ENCODE measurements at places on chromosomes 3 and 15. TPM values are rescaled to one million over a fixed set of nuclear protein-coding genes. Genes with fewer than 3 reads are reported as not detected.

- no peak for DNase-seq
These were observed 100.6 kb downstream of the DCLK3 start for GRCh38 chr3:36663666-36664291.

- no peak for DNase-seq
These were observed 29.0 kb downstream of the NME9 start for GRCh38 chr3:138300647-138301046.

The PSTPIP1 gene
- total RNA-seq, result 3.9 TPM

GRCh38 chr3:143597774-143598652, 250.3 kb downstream of the SLC9A9 start:
- DNase-seq, result no peak

DNA sequence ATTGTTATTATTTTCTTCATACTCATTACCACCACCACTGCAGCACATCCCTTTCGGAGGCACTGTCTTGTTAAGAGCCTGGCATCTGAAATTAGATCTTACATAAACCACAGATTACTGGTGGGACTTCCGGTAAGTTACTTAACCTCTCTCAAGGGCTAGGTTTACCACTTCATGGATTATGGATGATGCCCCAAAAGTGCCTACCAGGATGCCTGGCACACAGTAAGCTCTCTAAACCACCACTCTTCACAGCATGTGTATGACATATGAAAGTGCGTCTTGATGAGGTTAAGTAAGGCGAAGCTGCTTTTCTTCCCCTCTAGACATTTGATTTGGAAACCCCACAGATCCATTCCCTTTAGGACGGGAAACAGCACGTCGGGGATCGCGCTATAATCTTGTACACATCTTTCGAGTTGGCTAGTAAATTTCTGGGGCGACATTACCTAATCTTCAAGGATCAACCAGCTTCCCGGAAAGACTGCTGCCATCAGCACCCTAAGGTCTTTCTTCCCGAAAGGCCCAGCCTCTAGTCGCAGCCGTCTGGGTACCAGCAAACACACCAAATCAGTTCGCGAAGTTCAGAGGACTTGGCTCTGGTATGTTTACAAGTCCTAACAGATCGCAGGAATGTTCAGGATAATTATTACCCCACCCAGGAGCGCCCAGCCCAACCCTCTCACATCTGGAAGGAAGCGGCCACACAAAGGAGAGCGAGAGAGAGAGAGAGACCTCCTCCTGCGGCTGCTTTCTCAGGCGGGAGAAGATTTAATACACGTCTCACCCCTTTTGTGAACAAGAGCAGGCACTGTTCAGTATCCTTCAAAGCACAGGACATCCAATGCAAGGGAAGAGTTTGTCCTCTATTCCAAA, 155.1 kb upstream of the FRMD4B start:
- DNase-seq, result peak; percentile 60

DNA sequence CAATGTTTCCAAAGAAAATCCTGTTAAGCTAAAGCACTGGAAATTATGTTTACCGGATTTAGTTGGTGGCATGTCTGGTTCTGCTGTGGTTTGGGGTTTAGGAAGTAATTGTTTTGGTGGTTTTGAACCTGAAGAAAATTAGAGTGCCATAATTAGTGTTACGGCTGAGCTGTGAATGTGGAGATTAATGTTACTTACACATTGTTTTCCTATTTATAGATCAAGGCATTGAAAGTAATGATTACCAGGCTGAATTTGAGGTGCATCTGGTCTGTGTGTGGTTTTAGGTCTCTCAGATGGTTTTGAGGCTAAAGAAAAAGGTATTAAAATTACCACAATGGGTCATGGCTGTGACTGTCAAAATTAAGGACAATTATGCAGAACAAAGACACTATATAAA, 128.9 kb downstream of the TFG start:
- DNase-seq, result no peak

The CD86 gene
- 7.5 TPM for total RNA-seq

DNA sequence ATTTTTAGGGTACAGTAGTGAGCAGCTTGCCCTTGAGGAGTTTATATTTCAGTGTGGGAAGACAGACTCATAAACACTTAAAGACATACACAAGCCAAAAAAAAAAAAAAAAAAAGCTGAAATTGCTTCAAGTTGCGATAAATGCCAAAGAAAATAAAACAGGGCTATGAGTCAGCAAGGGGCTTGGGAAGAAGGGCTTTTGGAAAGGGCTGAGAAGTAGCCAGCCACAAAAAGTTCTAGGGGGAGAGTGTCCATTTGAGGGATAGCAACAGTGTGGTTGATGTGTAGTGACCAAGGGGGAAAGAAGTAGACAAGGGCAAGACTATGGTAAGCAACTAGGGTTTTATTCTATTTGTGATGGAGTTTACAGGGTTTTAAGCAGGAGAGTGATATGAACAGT, 185.5 kb downstream of the ADAMTS9 start:
- no peak for DNase-seq

The TIGIT gene
- 0.33 TPM for total RNA-seq

- no peak for DNase-seq
These were observed 109.4 kb upstream of the SMAD3 start for GRCh38 chr15:66955871-66956585.

DNA sequence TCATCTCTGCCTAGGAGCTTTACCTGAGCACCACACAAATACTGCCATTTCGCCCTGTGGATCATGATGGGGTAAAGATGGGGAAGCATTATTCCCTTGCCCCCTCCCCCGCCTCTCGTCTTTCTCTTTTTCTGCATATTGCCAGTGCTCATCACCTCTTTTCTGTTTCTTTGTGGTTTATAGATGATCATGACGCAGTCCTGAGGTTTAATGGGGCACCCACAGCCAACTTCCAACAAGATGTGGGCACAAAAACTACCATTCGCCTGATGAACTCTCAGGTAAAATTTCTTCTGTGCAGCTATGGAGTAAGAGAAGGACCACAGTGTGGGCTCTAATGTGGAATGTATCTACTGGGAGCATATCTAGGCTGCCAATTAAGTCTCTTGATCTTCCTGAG, 88.2 kb downstream of the RPL39L start:
- no peak for DNase-seq

GRCh38 chr3:15521573-15521965, at the start of gene COLQ:
TSS of gene COLQ (minus strand) at chr3:15521706. CDS start at chr3:15521625, 81 bp downstream.
- no peak for DNase-seq

The SCAANT1 gene
- not detected for total RNA-seq

DNA sequence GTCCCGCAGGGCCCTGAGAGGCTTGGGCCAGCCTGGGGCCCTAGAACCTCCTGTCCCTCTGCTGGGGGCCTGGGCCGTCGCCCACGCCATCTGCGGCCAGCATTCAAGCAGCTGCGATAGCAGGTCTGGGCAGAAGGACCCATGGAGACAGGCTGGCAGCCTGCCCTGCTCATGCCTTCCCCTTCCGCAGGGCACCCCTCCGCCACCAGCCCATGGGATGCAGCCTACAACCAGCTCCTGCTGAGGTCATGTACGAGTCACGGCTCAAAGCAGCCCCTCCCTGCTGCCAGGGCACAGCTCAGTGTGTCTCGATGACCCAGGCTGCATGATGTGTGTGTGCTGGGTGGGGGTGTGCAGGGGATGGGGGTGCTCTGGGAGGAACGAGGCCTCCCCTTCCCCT, 27.8 kb downstream of the DUSP7 start:
- no peak for DNase-seq

The FANCD2OS gene
- not detected for total RNA-seq

The CYP11A1 gene
- 1.3 TPM for total RNA-seq

DNA sequence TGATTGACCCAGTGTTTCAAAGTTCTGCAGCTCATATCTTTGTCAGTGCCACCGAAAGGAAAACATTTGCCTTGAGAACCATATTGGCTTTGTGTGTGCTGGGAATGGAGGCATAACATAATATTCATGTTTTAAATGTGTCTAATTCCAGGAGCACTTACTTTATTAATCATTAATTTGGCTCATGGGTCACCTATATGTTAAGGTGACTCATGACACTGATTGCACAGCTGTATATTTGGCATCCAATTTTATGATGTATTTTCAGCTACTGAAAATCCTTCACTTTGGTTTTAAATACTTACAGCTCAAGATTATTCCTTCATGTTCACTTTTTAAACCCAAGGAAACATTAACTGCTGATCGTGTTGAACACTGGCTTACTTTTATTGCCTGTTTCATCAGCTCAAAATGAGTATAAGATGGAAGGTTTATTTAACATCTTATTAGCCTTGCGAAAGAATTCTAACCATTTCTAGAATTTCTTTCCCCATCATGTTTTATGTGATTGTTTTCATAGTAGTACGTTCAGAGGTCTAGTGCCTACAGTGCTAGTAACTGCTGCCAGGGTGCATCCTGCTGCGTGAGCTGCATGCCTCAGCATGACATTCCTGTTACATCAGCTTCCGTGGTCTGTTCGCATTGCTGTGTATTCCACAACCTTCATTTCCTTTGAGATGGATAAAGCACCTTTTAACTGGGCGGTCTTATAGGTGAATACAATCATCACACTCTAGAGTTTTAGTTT, 63.7 kb downstream of the LRCH3 start:
- peak; percentile 31 for DNase-seq

The CHRNA5 gene
- 1.4 TPM for total RNA-seq

- no peak for DNase-seq
These were observed 46.1 kb downstream of the EFCAB12 start for GRCh38 chr3:129382366-129382765.

GRCh38 chr3:187743195-187744141, 1.8 kb downstream of the BCL6 start:
- DNase-seq, result peak; percentile 76

The LMOD3 gene
- not detected for total RNA-seq

The CCDC54 gene
- total RNA-seq, result not detected

The APOD gene
- 651 TPM for total RNA-seq

DNA sequence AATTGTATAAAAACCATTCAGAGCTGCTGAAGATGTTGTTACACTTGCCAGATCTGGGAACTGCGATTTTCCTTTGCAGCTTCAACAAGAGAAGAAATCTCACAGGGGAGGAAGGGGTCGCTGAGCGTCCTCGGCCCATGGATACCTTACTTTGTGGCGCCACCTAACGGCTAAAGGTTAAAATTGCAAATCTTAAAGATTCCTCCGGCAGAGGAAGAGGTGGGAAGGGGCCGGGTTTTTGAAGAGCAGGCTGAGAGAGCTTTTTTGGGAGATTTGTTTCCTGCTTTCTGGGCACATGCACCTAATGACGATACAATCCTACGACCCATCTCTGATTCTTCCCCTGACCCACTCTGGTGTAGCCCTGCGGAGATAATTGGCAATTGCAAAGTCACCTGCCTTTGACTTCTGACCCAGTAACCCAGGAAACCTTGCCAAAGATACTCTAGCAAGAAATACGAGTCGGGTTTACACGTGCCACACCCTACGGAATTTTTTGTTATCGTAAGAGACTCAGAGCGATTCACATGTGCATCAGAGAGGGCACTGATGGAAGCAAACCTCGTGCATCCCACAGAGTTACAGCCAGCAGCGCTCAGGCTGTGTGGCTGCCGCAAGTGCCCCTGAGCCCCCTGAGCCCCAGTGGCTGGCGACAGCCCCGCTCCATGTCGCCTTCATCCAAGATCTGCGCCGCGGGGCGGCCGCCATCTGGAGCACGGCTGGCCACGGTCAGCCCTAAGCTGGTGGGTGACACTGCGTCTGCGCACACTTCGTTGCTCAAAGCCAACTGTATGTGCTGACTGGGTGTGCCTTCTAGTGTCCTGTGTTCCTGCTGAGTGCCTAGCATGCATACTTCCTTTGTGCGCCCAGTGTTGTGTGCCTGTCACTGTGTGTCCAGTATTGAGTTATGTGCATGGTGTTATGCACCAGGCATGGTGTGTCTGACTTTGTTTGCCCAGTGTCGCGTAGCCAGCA, 55.2 kb upstream of the CHRNA7 start:
- no peak for DNase-seq

DNA sequence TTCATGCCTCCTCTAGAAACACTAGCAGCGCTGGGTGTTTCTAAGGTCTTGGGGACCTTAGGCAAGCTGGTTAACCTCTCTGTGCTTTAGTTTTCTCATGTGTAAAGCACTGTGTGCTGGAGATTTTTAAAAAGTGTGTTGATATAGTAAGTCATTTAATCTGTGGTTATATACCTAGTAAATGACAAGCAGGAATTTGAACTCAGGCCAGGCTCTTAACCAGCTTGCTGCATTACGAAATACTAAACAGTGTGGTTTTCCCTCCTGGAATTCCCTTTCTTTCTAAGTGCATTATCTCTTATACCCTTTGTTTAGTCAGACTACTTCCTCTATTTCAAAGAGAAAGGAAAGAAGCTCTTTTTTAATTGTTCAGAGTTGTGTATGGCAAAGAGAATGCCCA, 26.5 kb downstream of the NEO1 start:
- no peak for DNase-seq

DNA sequence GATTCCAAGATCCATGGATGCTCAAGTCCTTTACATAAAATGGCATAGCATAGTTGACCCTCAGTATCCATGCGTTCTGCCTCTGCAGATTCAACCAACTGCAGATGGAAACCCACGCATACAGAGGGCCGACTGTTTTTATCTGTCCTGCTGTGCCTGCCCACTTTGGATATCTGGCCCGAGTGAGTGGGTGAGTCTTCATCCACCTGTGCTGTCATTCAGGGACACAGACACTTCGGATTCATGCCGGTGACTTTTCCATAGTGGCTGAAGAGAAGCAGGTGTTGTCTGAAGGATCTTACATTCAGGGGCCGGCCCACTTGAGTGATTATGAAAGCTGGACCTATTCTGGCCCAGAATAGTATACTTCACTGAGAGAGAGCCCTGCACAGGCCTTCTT, 85.1 kb downstream of the RYR3 start:
- DNase-seq, result no peak

- no peak for DNase-seq
These were observed 110.6 kb downstream of the ETFA start for GRCh38 chr15:76200641-76201105.

The CTXND1 gene
- not detected for total RNA-seq

The TLR9 gene
- total RNA-seq, result not detected

The CFAP161 gene
- 1.0 TPM for total RNA-seq

The GOLGA6D gene
- not detected for total RNA-seq

DNA sequence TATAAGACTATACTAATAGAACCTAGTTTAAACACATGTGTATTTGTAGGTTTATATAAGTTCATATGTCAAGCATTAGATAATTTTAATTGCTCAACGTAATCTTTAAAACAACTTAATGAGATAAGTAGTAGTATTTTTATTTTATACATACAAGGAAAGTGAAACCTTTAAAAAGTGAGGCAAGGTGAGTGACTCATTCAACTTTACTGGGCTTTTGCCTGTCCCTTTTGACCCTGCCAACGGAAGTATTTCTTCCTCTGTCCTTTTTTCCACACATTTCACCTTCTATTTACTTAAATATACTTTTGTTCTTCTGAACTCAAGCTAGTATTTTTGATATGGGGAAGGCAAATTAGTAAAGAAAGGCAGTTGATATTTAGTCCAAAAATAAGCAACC, 78.5 kb downstream of the KBTBD8 start:
- no peak for DNase-seq

- no peak for DNase-seq
These were observed 46.0 kb downstream of the UACA start for GRCh38 chr15:70717237-70717793.

- DNase-seq, result peak; percentile 57
These were observed 37.7 kb downstream of the TM4SF4 start for GRCh38 chr3:149512073-149512782.

GRCh38 chr3:16011376-16011775, 163.1 kb upstream of the GALNT15 start:
- DNase-seq, result no peak

Data from breast epithelium (tissue), 4 donors.